Stimulated activated CD4-positive, alpha-beta T cell treated with anti-CD3 and anti-CD28 coated beads, TNF-alpha, amount 100 ng/mL, for 4 hours (primary cell): ENCODE measurements at places on chromosomes 5 and 9.

DNA sequence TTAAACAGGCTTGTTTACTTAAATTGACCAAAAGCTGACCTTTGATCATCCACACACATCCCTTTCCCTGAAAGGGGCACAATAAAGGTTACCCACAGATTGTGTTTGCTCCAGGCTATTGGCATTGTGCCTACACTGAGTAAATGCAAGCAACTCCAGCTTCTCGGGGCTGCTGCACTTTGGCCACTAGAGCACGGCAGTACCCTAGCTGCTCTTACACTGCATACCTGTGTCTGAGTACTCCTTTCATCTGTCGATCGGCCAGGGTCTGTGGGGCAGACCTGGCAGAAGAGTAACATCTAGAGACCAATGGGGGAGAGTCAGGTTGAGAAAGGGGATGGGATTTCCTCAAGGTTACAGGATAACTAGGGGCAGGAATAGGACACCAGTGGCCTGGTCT is 281.9 kb upstream of the NMUR2 start:
- DNase-seq: no peak

- no peak for DNase-seq
Observed at GRCh38 chr9:98780059-98780749, 16.2 kb downstream of the ANKS6 start.

DNA sequence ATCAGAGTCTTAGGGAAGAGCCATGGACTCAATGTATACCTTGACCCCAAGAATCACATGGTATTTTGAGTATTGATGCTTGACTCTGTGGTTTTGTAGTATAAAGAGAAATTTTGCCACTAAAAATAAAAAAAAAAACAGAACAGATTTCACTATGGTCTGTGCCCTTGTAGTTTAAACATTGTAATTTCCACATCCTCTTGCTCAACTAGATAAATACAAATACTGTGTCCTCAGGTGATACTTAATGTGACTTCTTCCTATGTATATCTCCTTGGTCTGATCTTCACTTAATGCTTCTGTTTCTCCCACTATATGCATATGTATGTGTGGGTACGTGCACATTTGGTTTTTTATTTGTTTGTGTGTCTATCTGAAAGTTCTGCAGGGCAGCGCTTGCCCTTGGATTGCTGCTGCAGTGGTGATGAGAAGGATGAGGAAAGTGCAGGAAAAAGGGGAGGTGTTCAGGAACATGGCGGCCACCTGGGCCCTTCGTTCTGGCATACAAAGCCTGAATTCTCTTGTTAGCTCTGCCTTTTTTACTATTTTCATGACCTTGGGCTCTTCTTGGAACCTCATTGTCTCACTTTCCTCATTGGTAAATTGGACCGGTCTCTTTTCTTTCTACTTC is 222.2 kb downstream of the MAST4 start:
- DNase-seq: no peak

- DNase-seq: no peak
Observed at GRCh38 chr5:123181394-123181801, 92.4 kb downstream of the PRDM6 start.

GRCh38 chr9:111897601-111898137 is 1.1 kb downstream of the UGCG start:
- DNase-seq: no peak

- no peak for DNase-seq
Observed at GRCh38 chr5:177491429-177491945, 5.9 kb downstream of the PDLIM7 start.

GRCh38 chr9:83322438-83322837 is 215.8 kb downstream of the FRMD3 start:
- DNase-seq: no peak

DNA sequence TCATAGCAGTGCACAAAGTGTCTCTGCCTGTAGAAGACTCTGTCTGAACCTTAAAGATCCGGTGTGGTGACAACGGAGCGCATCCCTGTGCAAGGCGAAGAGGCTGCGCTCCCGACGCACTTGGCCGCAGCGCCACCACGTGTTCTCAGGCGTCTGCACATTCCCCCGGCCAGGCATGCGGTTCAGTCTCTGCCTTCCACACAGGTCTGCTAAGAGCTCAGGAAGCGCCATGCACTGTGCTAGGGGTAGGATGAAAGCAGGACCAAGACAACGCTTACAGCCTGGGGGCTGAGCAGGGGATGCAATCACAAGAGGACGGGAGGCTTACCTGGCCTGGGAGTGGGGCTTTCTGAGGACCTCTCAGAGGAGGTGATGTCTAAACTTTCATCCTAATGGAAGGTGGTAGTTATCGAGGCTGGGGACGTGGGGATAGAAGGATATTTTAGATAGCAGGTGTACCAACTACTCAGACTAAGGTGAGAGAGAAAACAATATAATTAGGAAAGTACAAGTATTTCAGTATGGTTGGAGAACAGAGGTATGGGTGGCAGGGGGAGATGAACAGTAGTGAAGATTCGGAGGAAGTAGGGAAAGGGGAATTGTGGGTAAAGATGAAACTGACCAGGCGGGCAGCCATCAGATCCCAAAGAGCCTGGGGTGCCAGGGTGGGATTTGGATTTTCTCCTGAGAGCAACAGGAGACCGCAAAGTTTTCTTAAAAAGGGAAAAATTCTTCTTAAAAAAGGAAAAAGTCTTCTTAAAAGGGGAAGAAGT is 13.3 kb downstream of the CAPSL start:
- peak; percentile 71 for DNase-seq

DNA sequence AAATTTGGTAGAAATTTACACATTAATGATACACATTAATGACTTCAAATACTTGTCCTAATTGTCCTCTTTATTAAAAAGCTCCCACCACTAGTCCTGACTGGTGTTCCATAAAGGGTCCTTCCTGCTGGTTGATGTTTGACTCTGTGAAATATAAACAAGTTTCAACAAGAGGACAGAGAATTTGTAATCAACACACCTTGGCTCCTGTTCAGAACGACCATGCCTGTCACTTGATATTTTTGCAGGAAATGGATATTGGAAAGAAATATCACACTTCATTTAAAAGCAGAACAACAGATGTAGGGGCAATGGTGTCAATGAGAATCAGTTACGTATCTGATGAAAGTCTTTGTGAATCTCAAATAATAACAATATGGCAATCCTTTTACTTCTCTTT is 211.7 kb downstream of the ENC1 start:
- no peak for DNase-seq

DNA sequence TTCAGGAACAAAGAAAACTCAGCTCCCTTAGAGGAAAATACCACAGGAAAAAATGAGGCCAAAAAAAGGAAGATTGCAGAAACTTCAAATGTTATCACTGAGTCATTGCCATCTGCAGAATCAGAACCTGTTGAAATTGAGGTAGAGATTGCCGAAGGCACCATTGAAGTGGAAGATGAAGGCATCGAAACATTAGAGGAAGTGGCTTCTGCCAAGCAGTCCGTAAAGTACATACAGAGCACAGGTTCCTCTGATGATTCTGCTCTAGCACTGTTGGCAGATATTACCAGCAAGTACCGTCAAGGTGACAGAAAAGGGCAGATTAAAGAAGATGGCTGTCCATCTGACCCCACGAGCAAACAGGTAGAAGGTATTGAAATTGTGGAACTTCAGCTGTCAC is 30.8 kb upstream of the NIM1K start:
- DNase-seq: no peak

GRCh38 chr9:237858-238345 is 23.2 kb downstream of the DOCK8 start:
- no peak for DNase-seq

- DNase-seq: no peak
Observed at GRCh38 chr5:136424835-136425584, 59.7 kb upstream of the TRPC7 start.

- no peak for DNase-seq
Observed at GRCh38 chr9:97365634-97366033, 46.3 kb upstream of the TDRD7 start.

DNA sequence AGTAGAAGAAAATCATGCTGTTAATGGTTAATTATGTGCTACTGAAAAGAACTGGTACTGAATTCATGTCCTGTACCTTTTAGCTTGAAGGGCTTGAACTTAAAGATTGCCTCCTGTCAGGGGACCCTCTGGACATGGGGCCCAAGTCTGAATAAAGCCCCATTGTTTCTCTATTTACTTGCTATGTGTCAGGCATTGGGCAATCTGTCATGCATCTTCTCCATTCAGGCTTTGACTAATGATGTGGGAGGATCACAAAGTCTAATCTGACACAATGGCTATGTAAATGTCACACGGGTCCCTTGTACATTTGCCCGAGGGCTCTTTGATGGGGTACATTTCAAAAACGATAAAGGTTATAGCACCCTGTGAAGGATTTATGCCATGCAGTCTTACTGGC is 64.0 kb upstream of the TUSC1 start:
- DNase-seq: no peak

DNA sequence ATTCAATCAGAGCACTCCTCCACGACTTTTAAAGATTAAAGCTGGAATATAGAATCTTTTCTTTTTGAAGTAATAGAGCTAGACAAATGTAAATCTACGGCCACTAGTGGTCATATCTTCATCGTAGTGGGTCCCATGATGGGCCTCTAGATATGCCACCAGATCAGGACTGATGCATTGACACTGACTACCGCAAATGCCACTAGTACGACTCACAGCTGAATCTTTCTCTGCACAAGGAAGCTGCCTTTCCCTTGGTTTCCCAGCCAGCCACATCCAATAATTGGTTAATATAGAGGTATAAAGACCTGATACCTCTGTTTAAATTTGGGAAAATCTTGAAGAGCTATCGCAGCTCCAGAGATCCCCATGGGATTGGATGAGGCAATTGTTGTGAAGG is 37.8 kb upstream of the ADRB2 start:
- no peak for DNase-seq

DNA sequence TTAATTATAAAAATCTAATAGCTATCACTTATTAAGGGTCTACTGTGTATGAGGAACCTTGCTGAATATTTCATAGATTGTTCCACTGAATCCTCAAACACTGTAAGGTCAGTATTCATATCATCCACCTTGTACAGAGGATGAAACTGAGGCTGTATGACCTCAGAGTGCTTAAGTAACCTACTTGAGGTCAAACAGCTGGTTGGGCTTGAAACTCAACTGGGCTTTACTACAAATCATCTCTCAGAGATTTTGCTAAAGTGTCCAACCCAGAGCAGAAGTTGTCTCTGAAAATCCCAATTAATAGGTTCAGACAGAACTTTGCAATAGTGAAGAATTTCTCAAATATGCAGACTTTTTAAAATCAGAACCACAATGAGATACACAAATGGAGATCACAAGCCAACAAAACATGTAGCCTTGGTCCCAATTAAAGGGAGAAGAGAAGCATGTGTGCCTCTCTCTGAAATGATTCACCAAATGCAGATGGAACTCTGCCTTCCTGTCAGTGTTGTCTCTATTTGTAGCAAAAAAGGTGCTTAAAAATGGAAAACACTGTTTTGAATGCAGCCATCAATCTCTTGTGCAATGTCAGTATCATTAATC is 131.4 kb downstream of the FAM114A2 start:
- no peak for DNase-seq

DNA sequence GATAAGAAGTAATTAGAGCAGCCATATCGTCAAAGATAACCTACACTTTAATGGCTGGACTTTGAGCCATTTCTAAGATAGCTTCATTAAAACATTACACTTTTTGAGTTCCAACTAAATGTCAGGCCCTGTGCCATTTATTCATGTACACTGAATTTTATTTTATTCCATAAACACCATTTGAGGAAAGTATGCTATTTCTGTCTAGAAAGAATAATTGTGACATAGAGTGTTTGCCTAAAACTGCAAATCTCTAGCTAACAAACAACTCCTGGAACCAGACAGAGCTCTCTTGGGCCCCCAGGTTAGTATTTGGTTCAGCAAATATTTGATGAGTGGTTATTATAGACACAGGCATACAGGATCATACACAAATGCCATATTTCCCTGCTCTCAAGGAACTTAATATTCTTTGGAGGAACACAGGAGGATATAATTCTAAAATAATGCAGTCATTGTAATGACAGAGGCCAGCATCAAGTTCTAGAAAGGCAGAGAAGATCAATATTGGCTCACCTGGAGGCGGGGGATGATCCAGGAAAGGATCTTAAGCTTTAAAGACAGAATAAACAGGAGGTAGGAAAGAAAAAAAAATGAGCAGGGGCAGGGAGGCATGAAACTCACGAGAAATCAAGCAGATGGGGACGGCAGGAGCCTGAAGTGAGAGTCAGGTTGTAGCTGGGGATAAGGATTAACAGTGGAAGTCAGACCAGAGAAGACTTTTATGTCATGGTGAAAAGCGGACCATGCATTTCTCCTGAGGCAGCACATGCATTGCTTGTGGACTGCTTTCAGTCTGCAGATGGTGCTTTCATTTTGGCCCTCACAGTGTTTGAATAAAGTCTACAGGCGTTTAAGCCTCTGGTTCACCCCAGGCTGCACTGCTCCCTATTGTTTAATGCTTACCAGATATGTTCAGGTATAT is 127.7 kb downstream of the GCNT1 start:
- no peak for DNase-seq

DNA sequence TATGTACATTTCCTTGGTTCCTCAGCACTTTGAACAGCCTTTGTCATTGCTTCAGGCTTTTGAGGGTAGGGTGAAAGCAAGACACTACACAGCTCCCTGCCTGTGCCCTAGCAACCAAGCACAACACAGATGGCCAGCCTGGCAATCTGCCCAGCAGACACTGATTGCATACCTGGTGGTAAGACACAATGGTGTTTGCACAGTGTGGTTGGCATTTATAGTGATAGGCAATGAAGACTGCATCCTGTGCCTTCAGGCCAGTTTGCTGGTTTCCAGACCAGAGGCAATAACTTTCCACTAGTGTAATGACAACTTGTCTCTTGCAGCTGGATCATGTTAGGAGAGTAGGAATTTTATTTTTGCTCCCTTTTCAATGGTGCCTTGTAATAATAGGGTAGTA is 144.5 kb upstream of the TNC start:
- DNase-seq: no peak

DNA sequence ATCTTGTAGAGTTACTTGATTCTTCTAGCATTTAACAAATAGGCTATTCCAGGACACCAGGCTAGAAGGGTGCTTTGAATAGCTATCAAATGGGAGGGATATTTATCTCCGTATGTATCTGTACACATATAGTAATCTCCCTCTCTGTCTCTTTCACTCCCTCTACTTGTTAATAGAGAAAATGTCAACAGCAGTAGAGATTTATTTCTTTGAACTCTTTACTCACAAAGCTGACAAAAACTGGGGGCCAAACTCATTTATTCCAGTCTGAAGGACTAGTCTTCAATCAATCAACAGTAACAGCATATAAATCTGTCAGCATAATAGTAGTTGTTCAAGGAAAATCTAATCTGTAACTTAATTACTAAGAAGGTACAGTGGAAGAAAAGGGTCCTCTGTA is 78.2 kb upstream of the FER start:
- DNase-seq: no peak

- no peak for DNase-seq
Observed at GRCh38 chr9:115445655-115446054, 327.7 kb upstream of the TNC start.

GRCh38 chr5:73606206-73606753 is 19.7 kb upstream of the ARHGEF28 start:
- no peak for DNase-seq

DNA sequence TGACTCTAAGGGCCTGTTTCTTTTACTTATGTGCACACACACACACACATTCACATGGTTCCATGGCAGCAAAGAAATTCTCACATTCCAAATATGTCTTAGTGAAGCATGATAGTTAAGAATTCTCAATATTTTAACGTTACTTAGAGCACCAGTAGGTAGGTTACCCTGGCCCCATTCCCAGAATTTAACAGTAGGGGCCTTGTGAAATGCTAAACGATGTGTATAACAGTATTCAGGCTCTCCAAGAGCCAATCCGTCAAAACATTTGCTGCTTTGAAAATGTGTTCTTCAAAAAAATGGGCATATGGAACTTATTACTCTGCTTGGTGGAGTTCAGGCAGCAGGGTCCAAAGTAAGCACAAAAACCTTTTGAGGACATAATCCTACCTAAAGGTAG is 93.7 kb upstream of the DAB2 start:
- no peak for DNase-seq
